ENCODE measurements at places on chromosomes 7 and 10.
A peak's percentile ranks its signal among the peaks of the same experiment; 100 is the strongest.

DNA sequence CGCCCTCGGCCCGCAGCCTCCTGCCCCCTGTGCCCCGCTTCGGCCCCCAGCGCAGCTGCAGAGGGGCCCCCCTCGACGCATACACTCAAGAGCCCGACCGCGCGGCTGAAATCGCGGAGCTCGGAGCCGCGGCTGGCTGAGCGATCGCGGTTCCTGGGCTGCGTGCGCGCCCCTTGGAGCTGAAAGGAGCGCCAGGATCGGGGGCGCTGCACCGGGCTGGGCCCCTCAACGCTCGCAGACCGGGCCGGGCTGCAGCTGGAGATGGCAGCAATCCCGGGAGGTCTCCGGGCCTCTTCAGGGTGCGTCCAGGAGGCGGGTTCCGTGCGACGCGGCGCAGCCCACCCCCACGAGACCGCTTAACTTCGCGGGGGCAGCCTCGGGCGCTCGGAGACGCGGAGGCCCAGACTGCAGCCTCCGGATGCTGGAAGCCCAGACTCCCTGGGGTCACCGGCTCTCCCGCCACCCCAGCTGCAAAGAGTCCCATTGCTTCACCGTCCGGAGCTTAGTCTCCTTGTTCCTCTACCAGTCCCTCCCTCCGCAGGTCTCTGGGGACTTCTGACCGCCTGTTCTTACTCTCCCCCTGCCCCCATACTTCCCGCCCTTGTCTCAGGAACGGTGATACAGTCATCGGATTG lies 73.0 kb upstream of the LRRC4 start:
- peak; percentile 54 for DNase-seq

DNA sequence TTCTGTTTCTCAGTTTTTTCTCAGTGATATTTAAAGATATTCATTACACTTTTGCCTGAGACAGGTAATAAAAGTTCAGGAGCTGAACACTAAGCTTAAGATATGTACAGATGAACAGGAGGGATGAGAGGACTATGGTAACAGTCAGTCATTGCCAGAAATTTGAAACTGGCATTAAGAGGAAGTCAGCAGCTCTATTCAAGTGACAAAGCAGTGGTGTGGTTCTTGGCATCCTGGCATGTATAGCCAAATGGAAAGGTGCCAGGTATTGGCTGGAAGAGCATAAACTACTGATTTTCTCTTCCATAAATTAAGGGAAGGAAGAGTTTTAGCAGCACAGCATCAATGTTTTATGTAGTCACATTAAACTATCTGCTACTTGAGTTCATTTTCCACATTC lies 22.7 kb downstream of the HOXA1 start:
- DNase-seq, result no peak

DNA sequence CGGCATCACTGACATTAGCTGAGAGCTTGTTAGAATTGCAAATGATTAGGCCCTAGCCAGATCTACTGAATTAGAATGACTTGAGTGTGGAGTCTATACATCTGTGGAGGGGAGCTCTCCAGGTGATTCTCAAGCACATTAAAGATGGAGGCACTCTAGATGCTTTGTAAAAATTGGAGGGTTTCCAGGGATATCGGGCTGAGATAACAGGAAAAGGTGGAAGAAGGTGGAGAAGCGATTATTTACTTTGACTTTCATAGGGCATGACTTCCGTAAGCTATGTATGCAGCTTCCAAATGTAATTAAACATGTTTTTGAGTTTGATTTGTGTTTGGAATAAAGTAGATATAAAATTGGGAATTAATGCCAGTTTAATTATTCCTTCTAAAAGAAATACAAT lies 235.0 kb upstream of the PTN start:
- DNase-seq, result peak; percentile 62

- no peak for DNase-seq
Measured at GRCh38 chr10:128859738-128860386, 607.2 kb upstream of the MGMT start.
